ENCODE measurements at places on chromosomes 6 and 20.

- DNase-seq: no peak
Observed at GRCh38 chr6:111731456-111732195, 125.9 kb upstream of the TRAF3IP2 start.

DNA sequence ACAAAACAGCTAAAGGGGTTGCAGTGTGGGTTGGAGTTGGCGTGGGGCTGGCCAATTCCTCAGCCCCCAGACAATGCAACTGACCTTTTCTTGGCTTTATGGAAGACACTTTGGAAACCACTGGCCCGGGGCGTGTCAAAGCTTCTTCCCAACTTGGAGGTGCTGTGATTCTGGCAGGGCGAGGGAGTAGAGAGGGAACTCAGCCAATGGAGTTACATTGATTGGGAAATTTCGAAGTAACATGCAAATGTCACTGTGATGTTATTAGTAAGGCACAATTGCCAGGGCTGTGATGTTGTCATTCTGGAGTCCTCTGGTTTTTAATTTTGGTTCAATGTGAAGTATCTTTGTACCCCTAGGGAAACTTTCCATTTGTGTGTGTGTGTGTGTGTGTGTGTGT, 41.5 kb upstream of the EPB41L1 start:
- DNase-seq: no peak

GRCh38 chr20:15378151-15378550, 1040.7 kb upstream of the FLRT3 start:
- no peak for DNase-seq

GRCh38 chr6:36593569-36594028, 563 bp upstream of the SRSF3 start:
- no peak for DNase-seq

- DNase-seq: no peak
Observed at GRCh38 chr6:163415620-163416556, 1.4 kb downstream of the QKI start.

DNA sequence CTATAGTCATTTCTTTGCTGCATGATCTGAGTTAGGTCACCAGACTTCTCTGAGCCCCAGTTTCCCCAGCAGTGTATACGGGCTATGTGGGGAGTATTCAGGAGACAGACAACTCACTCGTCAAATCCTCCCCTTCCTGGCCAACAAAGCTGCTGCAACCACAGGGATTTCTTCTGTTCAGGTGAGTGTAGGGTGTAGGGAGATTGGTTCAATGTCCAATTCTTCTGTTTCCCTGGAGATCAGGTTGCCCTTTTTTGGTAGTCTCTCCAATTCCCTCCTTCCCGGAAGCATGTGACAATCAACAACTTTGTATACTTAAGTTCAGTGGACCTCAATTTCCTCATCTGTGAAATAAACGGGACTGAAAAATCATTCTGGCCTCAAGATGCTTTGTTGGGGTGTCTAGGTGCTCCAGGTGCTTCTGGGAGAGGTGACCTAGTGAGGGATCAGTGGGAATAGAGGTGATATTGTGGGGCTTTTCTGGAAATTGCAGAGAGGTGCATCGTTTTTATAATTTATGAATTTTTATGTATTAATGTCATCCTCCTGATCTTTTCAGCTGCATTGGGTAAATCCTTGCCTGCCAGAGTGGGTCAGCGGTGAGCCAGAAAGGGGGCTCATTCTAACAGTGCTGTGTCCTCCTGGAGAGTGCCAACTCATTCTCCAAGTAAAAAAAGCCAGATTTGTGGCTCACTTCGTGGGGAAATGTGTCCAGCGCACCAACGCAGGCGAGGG, 594 bp upstream of the CDKN1A start:
- DNase-seq: no peak

- DNase-seq: no peak
Observed at GRCh38 chr6:337805-338368, 45.6 kb downstream of the DUSP22 start.

GRCh38 chr6:106084106-106084988, 1.8 kb upstream of the PRDM1 start:
- DNase-seq: no peak

- no peak for DNase-seq
Observed at GRCh38 chr6:53500095-53500494, 44.8 kb downstream of the GCLC start.

GRCh38 chr6:79713701-79714322, 82.7 kb downstream of the SH3BGRL2 start:
- peak; percentile 14 for DNase-seq

- DNase-seq: no peak
Observed at GRCh38 chr6:142871910-142872331, 73.1 kb downstream of the HIVEP2 start.

DNA sequence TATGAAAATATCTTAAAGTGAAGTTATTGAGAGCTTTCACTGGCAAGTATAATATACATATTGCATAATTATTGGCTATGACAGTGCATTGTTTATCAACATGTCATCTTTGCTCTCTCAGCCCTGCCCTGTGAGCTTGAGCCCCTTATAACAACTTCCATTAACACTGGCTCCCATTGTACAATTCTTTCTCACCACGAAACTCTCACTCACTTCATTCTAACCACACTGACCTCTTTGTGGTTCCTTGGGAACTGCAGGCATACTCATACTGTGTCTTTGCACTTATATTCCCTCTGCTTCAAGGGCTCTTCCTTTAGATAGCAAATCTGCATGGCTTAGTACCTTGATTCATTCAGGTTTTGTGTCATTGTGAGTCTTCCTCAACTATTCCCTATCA, 411.8 kb downstream of the CDKAL1 start:
- DNase-seq: no peak

- no peak for DNase-seq
Observed at GRCh38 chr20:58637466-58638213, 13.4 kb upstream of the STX16 start.

- DNase-seq: no peak
Observed at GRCh38 chr20:38307371-38308046, 3.6 kb downstream of the BPI start.

GRCh38 chr6:25320459-25320858, 41.3 kb downstream of the CARMIL1 start:
- DNase-seq: no peak

DNA sequence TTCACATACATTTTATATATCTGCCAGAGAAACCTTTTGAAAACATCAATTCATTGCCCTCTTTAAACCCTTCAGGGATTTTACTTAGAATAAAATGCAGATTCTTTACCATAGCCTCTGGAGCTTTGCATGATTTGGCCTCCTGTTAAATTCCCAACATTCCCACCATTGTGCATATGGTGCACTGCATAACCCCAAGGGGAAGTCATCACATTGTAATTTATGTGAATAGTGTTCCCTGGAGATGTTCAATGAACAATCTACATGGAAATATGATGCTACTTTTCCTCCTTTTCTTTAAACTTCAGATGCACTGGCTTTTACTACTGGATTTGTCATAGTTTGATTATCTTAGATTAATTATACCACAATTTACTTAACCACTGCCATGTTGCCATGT, 94.7 kb downstream of the PHF3 start:
- no peak for DNase-seq

- no peak for DNase-seq
Observed at GRCh38 chr20:62367136-62367632, at the start of gene LAMA5. Gene LAMA5 (minus strand): TSS chr20:62367312. CDS start chr20:62367245, 67 bp downstream.

- no peak for DNase-seq
Observed at GRCh38 chr20:62671765-62672164, 29.5 kb downstream of the SLCO4A1 start.

GRCh38 chr20:53303413-53303760, 290.3 kb downstream of the ZNF217 start:
- DNase-seq: no peak

GRCh38 chr20:21395666-21396598, 1.4 kb downstream of the NKX2-4 start:
- DNase-seq: no peak

GRCh38 chr20:61573415-61574305, 321.6 kb downstream of the CDH4 start:
- DNase-seq: no peak

GRCh38 chr6:71333697-71334096, 45.1 kb downstream of the OGFRL1 start:
- DNase-seq: no peak

- DNase-seq: no peak
Observed at GRCh38 chr6:110392727-110393126, 22.6 kb downstream of the DDO start.

DNA sequence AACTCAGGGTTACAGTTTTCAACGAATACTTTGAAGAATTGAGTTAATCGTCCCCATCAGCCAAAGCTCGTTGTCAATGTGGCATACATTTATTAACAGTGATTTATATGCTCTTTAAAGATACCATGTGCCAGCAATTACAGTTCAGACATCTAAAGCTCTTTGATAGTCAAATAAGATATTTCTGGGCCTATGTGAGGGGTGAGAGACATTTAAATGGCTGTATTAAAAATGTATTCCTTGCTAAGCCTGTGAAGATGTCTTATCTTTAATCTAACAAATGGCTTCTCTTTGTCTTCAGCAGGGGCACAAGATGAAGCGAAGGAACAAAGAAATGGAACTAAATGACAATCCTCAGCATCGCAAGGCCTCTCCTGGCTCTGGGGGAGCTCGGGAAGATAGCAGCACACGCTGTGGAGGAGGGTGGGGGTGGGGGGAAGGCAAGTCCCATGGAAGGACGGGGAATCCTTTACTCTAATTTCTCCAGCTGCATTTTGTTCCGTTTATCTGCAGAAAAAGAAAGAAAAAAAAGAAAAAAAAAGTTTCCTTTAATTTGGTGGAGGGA, 523.6 kb downstream of the KIF16B start:
- no peak for DNase-seq

GRCh38 chr6:108238322-108238721, 22.5 kb downstream of the SNX3 start:
- no peak for DNase-seq

GRCh38 chr6:107491138-107491609, 1.3 kb downstream of the SOBP start:
- no peak for DNase-seq

DNA sequence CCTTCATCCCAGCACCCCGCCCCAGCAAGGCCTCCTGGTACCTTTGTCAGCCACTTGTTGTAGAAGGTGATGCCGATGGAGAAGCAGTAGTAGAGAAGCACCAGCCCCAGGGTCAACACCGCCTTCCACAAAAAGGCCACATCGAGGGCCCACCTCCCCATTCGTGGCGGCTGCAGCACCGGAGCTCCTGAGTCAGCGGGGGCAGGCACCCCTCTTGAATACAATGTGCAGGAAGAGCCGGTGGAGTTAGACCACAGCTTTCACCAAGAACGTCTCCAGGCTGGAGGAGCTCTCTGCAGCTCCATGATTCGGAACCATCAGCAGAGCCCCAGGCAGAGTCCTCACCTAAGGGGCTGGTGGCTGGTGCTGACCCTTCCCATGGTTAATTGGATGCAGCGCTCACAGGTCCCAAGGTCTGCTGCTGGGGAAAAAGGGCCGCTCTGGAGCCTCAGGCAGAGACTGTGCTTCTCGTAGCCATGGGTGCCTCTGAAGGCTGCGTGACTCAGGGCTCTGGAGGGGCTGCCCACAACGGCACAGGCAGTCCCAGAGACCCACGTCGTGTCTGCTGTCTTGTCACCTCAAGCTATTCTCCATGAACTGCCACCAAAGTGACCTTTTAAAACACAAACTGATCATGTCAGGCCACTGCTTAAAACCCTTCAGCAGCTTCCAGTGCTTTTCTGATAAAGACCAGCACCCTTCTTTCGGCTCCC, 47.9 kb downstream of the ELMO2 start:
- no peak for DNase-seq

DNA sequence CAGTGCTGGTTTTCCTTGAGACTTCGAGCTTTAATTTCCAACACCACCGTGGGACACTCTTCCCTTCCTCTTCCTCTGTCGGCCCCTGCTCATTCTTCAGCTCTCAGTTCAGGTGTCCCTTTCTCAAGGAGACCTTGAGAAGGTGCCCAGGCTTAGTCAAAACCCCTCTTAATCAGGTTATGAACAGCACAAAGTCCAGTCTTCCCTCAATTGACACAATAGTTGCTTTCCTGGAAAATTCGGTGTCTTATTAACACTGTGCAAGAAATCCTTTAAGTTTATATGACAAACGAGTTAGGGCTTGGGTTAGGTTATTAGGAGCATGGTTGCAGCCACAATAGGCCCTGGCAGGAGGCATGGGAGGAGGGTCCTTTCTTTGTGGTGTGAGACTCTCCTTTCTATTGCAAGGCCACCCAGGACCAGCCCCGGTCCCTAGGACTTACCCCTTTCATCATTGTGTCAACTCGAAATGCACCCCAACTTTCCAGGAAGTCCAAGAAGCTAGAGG, 1.5 kb upstream of the NSFL1C start:
- no peak for DNase-seq

DNA sequence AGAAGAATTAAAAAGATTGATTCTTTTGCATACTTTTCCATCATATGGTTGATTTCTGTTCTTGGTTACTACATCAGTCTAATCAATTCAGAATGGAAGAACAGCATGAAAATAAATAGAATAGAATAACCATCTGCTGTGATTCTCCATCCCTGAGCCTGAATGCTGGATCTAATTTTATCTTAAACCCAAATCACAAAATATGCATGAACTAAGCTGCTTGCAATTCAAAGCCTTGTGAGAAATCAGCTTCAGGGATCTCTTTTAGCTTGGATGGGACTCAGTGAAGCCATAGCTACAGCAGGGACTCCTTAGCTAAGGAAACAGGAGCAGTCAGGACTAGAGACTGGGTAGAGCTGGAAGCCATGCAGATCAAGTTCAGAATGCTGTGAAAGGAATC, 74.1 kb downstream of the TPBG start:
- no peak for DNase-seq

DNA sequence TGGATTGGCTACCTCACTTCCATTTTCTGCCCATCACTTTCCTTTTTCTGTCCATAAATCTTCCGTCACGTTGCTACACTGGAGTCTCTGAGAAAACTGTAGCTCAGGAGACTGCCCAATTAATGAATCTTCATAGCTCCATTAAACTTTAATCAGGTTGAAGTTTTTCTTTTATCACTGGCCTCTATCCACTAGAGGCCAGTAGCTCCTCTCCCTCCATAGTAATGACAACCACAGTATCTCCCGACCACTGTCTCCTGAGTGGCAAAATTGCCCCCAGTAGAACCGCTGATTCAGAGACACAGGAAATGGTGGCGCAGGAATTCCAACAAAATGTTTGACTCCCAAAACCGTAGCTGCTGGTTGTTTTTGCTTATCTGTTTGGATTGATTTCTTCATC, 18.4 kb upstream of the DOK5 start:
- DNase-seq: no peak

- DNase-seq: no peak
Observed at GRCh38 chr6:117890172-117890571, 16.9 kb upstream of the SLC35F1 start.

DNA sequence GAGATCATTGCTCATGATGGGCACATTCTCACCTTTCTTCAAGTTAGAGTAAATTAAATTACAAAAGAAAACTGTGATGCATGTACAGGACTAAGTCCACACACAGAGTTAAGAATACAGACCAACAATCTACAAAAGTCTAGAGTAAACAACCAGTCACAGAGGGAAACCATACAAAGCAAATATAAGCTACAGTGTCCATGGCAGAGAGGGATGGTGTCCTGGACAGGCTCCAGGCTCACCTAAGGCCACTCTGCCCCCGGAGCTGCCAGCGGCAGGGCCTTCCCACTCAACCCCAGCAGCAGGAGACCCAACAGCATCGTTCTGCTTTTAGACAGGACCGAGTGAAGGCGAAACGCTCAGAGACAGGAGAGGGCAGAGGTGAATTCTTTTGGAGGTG, 16.0 kb downstream of the PDE10A start:
- DNase-seq: no peak

- DNase-seq: no peak
Observed at GRCh38 chr6:35620706-35621105, 68.0 kb downstream of the FKBP5 start.

Measured in stimulated activated CD8-positive, alpha-beta memory T cell treated with anti-CD3 and anti-CD28 coated beads, Interleukin-7, amount 100 ng/mL, for 1 hour (primary cell).